Natural killer cell treated with Interleukin-12 subunit alpha and Interleukin-12 subunit beta and Interleukin-15 and Interleukin-18, amount 100 ng/mL, for 72 hours (primary cell): ENCODE measurements at places on chromosomes 1 and 21. TPM values are rescaled to one million over a fixed set of nuclear protein-coding genes. Genes with fewer than 3 reads are reported as not detected.

- DNase-seq = no peak
Measured at GRCh38 chr1:240491156-240491555, 120.8 kb downstream of the GREM2 start.

GRCh38 chr1:31568895-31569595, 7.3 kb upstream of the TINAGL1 start:
- DNase-seq = no peak

DNA sequence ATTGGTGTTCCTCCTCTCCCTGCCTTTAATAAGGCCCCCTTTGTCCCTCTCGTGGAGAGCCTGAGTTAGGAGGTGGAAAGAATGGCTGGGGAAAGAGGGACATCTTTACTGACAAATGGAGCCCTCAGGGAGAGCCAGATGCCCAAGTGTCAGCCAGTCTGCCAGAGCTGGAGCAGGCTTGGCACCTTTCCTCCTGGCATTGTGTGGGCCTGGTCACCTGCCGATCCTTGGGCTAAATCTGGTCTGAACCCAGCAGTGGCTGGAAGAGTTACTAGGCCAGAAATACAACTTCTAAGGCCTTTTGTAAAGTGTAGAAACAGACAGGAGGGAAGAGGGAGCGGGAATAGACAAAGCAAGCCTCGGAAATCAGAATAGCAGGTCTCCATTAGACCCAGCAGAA, 24.9 kb downstream of the VANGL1 start:
- DNase-seq = no peak

- DNase-seq = peak; percentile 61
Measured at GRCh38 chr1:226643611-226644540, 95.2 kb downstream of the ITPKB start.

DNA sequence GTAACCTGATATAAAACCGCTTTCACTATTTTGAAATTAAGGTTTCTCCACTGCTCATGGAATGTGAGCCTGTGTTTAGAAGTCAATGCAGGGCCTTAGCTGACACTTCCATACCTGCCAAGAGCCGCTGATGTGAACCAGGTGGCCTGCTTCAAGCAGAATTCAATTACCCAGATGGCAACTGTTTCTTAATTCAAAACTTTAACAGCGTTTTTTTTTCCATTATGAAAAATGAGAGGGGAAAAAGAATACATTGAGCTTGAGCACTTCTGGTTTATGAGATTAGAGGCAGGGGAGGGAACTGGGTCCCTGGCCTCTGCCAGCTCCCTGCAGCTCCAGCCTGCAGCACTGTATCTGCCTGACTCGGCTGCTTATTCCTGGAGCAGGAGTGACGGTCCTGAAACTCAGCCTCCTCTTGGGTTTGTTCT, 7.7 kb upstream of the ATP1A1 start:
- DNase-seq = no peak

DNA sequence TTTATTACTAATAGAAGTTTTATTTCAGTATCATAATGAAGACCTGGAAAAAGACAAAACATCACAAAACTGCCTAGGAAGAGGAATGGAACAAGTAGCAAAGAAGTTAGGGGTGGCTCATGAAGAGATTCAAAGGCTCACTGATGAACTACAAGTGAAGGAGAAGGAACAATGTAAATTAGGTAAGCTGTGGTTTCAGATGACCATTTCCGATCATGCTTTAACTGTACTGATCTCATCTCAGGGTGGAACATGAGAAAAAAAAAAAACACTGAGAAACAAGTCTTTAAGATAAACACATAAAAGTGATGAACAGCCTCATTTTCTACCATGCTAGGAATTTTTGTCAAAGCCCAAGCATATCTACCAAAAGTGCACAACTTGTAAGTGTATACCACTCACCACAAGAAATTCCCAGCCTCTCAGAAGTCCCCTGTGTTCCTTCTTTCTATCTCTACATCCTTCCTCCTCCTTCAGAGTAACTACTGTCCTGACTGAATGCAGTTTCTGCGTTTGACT, 19.6 kb downstream of the CCDC30 start:
- no peak for DNase-seq

DNA sequence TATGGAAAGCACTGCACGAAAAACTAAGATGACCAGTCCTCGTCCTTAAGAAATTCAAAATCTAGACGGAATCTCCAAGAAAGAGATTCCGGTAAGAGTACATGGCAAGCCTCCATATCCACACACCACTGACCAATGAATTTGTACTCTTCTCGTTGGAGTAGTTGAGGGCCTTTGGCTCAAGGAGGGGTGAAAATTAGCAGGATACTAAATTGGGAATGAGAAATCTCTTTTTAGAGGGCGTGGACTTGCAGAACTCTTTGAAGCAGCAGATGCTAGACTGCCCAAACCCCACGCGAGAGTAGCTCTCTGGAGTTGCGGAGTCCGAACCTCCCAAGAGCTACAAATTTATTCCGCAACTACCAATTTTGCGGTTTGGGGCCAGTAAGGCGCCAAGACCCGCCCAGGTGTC, 872 bp upstream of the PPP2R5A start:
- DNase-seq = no peak

DNA sequence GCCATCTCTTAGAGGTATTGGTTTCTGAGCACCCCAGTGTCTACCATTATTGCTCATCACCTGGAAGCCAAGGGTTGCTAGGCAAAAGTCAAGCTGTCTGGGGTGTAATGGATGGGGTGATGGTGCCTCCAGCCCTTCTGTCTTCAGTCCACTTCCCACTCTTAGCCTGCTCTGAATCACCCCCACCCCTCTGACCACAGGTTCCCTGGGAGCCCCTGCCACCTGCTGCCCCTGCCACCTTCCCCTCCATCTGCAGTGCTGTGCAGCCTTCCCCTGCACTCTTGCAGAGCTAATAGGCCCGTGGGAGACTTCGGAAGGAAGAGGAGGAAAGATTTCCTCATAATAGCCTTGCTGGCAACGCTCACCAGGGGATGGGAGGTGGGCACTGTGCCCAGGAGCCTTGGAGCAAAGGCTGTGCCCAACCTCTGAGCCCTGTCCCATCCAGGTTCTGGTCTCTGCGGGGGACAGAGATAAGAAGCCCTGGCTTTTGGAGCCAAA, 35.5 kb downstream of the CAPN2 start:
- DNase-seq = no peak

DNA sequence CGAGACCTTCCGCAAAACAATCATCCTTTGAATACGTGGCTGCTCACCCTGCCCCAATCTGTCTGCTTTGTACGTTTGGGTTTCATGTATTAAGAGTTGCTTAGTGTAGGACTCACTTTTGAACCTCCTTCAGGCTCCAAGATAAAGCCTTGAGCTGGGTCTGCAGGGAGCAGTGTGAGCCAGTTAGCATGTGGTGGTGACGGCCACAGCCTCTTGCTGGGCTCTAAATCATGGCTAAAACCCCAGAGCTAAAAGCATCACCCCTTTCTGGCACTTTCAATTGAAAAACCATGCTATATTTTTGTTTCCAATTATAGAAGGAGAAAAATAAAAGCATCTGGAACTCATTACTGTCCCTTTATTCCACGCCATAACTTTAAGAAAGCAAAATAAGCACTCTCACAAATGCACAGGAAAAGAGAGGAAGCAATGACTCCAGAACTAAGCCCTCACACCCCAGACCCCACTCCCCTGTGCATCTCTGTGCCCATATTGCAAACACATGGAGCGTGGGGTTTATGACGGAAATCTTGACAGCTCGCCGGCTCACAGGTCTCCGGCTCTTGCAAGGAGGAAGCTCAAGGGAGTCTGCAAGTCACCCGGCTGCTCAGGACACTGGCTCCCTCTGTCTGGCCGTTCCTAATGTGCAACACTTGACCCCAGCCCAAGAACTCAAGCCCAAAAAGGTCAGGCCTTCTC, 135.5 kb downstream of the MIS18A start:
- no peak for DNase-seq

- no peak for DNase-seq
Measured at GRCh38 chr1:184739796-184740195, 14.9 kb downstream of the EDEM3 start.

DNA sequence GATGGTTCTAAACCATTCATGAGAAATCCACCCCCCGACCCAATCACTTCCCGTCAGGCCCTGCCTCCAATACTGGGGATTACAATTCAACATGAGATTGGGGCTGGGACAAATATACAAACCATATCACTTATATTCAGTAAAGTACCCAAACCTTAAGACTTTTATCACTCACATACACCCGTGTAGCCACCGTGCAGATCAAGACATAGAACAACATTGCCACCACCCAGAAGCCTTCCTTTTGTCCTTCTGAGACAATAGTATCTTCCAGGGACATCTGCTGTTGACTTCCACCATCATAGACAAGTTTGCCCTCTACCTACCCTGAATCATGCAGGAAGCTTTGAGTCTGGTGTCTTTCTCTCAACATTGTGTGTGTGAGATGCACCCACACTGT, 37.5 kb downstream of the CLIC6 start:
- DNase-seq = no peak

- DNase-seq = no peak
Measured at GRCh38 chr1:189021577-189021976, 1456.1 kb downstream of the BRINP3 start.

DNA sequence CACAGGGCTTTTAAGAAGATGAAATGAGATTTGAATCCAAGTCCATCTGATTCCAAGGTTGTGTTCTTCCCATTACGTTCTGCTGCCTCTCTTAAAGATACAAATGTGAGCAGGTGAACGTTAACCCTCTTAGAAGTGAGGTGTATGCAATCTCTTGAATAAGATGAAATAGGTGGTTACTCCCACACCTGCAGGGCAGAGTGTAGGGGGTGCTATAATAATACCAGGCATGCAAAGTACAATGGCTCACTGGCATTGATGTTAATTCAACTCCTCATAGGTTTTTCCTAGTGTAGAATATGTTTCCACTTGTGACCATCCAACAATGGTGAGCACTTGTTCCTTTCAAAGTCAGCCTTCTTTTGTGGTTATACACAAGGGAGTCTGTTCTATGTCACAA, 163.0 kb downstream of the ASTN1 start:
- no peak for DNase-seq

- no peak for DNase-seq
Measured at GRCh38 chr1:179856296-179856695, 21.3 kb downstream of the TOR1AIP2 start.

- DNase-seq = no peak
Measured at GRCh38 chr1:71156590-71156989, 75.8 kb upstream of the ZRANB2 start.

DNA sequence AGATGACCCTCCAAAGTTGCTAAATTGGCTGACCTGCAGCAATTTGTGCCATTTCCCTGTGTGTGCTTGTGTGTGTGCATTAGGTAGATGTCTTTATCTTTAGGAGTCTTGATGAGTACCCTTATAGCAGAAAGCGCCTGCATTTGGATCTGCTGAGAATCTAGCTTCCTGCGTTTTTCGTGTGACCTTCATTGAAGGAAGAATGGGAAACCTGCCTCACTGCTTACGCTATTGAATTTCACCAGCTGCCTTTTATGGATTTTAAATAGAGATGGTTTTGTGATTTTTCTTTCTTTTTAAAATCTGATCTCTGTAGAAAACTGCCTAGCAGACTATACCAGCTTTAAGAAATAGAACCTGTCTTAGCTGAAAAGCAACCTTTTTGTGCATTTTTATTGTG, 124.5 kb downstream of the CACHD1 start:
- DNase-seq = no peak

DNA sequence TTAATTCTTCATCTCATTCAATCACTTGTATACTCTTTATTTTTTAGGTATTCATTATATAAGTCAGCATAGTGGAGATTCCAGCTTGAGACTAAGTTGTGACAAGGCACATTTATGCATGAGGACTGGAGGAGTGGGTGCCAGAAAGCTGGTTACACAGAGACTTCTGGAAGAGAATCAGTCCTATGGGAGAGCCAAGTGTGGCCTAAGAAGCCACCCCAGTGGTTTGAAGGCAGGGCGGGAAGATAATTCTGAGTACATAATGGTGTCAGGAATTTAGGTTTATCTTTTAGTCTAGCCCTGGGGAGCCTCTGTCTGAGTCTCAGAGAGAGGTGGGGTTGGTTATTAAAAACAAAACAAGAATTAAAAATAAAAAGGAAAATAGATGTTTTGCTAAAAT, 83.0 kb downstream of the SPAG17 start:
- DNase-seq = no peak

DNA sequence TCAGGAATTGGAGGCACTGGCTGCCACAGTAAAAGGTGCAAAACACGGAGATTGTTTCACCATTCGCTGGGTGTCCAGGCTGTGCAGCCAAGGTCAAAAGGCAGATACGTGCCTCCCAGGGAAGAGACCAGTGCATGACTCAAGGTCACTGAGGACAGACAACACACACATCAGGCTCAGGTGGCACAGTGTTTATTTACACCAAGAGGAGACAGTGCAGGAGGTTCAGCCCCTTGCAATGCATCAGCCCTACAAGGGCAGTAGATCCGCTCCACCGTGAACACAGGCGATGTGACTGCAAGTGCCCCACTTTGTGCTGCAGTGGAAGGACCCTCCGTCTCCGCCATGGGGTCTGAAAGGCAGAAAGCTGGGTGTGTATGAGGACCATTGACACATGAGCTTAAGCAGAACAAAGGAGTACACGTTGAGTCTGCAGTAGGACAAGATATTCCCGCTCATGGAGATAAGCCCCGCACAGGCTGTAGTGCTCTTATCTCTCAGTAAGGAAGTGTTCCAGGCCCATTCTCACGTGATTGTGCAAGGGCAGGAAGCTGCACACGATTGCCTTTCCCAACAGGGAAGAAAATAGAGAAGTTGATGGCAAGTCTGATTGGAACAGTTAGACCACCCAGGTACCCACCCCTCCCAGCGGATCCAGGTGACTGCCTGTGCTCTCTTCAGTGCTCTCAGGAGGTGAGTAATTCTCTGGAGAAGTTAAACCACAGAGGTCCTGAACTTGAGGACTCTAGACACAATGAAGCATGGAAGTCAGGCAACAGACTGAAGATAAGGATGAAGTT, 37.5 kb upstream of the QSOX1 start:
- DNase-seq = no peak

- peak; percentile 87 for DNase-seq
Measured at GRCh38 chr21:33924079-33924765, 8.6 kb upstream of the ATP5PO start.

DNA sequence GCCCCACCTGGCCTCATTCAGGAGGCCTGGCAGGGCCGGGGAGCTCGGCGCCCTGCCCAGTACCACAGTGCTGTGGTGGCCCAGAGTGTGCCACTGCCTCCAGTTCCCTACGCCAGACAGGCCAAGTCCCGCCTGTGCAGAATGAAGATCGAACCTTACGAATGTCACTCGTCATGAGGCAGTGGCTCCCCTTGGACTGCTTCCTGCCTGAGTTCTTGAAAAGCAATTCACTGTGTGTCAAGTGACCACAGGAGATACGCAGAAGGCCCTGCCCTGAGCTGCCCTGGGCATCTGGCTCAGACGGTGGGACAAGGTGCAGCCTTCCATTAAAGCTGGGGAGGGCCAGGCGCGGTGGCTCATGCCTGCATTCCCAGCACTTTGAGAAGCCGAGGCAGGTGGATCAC, 49.6 kb upstream of the LRP8 start:
- DNase-seq = no peak

- no peak for DNase-seq
Measured at GRCh38 chr1:217133958-217134856, 411.0 kb upstream of the ESRRG start.

The B4GALT2 gene
- 12.8 TPM for total RNA-seq

The SMPDL3B gene
- total RNA-seq = 0.33 TPM

The SPRR5 gene
- not detected for total RNA-seq

The ETV3L gene
- 3.6 TPM for total RNA-seq

The SLC26A9 gene
- total RNA-seq = not detected

The GBP4 gene
- total RNA-seq = 123 TPM

The KCNE2 gene
- not detected for total RNA-seq
